ENCODE measurements at places on chromosomes 12 and 14. TPM values are rescaled to one million over a fixed set of nuclear protein-coding genes. Genes with fewer than 3 reads are reported as not detected.

DNA sequence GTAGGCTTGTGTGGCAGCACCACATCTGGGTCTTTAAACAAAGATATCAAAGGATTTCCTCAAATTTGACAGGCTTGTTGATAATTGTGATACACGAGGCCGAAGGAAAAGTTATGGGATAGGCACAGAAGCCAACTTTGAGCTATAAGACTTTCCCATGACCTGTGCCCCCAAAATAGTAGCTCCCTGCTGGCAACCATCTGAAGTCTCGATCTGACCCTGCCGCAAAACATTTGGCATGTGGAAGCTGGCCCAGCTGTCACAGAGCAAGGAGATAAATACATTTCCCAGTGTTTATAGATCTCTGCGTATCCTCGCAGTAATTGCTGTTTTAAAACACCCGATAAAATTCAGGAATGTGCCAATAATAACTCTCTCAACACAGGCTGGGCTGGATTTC lies 26.4 kb upstream of the RGS6 start:
- DNase-seq = no peak

DNA sequence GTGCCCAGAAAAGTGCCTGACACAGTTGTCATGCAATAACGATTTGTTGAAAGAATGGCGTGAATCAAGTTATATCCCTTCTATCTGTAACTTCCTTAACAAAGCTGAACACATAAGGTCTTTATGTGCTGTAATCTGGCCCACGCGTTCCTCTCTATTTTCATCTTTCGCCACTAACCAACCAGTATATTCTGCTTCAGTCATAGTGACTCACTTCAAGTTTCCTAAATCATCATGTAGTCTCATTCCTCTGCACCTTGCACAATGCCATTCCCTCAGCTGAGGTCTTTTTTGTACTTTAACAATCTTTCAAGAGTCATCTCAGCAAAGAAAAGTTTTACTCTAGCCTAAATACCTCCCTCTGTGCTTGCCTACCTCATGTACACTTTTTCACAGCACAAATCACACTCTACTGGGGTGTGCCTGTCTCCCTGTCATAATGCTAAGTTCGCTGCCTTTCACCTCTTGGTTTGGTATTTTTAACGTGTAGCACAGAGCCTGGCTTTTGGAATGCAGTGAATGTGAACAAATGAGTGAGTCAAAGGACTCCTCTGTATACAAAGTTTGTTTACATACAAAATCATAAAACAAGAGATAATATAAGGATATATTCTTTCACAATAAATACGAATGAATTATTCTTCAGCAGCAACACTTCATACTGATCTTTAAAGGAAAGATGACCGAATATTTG lies 2.9 kb upstream of the CMAS start:
- peak; percentile 63 for DNase-seq

DNA sequence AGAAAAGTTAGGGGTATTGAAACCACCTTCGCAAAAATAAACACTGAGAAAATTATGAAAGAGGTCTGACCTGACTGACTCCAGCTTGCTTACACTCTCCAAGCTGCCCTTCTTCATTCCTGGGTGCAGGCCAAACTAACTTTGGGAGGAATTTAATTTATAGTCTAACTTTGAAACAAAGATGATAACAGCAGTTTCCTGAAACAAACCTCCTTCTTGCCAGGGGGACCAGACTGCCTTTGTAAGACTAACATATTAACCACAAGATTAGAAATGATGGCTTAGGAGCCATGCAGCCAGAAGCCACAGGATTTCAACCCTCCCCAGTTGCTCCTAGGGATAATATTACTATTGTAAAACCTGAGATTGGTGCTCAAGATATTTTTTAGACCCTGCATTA lies 13.8 kb upstream of the EEA1 start:
- peak; percentile 90 for DNase-seq

DNA sequence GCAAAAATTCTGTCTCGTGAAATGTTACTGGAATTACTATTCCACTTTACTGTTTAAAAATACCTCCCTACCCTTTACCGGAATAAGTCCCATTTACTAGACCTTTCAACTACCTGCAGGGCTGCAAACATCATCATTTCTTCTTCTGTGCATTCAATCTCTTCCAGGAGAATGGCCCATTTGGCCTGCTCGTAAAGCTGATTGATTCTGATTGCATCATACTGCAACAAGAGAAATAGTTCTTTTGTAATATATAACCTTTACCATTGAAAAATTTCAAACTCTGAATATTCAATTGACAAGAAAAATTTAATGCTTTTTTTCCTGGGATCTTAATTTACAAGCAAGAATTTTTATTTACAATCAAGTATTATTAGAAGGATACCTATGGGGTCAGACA lies 72.4 kb downstream of the FERMT2 start:
- peak; percentile 60 for DNase-seq

DNA sequence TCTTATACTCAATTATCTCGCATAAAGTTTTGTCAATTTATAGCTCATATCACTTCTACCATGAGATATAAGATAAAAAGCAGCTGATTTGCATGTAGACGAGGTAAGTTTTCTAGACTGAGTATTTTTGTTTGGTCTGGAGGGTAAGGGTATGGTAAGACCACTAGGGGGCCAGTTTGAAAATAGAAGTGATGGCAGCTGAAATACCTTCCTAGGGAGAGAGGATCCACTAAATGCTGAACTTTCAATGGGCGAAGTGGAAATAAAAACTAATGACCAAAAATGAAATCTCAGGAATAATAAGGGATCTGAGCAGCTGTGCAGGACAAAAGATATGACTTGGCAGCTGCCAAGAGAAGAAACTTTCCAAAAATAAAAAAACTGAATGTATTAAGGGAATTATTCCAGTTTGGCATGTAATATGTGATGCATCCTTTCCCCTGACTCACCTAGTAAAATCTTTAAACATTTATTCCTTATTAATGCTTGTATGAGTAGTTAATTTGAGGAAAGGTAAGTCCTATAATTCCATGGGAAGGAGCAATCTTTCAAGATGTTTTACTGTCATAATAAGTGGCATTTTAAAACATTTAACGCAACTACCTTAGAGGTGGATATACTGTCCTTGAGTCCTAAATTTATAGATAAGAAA lies 754.5 kb downstream of the C12orf50 start:
- peak; percentile 47 for DNase-seq

DNA sequence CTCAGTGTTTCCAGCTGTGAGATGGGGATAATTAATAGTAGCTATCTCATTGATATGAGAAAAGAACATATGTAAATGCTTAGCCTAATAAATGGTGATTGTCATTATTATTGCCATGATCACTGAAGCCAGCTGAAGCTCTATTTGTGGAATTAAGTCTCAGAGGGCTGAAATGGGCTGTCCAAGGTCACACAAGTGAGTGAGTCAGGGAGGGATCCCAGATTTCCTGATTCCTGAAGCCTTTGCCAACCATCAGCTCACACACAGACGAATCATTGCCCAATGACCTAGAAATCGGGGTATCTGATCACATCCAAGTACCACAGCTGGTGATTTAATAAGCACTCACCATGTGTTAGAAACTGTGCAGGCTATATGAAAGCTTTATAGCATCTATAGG lies 21.6 kb upstream of the TMEM229B start:
- DNase-seq = peak; percentile 21

DNA sequence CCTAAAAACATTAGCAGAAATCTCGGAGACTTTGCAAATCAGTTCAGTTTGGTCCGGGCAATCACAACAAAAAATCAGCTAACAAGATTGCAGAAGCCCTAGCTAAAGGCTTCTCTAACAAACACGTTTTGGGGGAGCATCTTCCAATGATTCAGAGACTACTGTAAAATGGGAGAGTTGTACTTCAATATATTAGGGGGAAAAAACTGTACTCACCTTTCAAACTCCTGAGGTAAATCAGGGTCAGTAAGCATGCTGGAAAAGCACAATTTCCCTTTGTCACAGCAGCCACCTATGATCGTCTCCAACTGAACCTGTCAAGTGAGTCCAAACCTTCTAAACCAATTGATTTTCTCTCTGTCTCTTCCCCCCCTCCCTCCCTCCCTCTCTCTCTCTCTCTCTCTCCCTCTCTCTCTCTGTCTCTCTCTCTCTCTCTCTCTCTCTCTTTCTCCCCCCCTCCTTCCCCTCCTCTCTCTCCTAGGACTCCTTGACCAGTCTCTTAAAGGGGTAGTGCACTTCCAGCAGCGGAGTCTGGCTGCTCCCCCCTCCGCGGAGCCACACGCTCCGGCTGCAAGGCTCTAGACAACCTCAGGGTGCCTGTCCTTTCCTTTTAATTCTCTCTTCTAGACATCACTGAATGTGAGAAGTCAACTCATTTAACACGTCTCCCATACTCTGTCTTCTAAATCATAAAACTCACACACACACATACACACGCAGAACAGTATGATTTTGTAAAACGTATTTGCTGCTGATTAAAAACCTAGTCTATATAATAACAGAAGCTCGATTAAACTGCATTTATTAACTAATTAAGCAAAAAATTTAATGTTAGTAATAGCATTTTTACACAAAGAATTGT lies at the start of gene SOX5:
TSS of gene SOX5 (minus strand) at position 323 of the 862 bp plus-strand sequence. CDS start at position 254, 69 bp downstream.
- peak; percentile 83 for DNase-seq

DNA sequence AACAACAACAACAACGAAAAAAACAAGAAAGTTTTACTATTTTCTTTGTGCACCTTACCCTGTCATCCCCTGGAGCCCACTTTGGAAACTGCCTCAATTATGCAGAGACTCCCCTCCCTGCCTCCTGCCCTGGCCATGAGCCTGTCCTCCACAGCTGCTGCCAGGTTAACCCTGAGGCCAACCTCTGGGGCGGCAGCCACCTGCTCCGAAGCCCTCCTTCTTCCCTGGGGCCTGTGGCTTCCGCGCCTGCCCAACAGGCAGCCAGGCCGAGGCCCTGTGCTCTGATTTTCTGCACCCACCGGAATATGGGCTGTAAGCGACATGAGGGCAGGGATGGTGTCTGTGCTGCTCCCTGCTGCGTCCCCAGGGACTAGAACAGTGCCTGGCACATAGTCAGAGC lies 183.0 kb downstream of the CALM1 start:
- DNase-seq = no peak

GRCh38 chr12:57309420-57309819 lies 58.4 kb upstream of the STAC3 start:
- DNase-seq = peak; percentile 39

DNA sequence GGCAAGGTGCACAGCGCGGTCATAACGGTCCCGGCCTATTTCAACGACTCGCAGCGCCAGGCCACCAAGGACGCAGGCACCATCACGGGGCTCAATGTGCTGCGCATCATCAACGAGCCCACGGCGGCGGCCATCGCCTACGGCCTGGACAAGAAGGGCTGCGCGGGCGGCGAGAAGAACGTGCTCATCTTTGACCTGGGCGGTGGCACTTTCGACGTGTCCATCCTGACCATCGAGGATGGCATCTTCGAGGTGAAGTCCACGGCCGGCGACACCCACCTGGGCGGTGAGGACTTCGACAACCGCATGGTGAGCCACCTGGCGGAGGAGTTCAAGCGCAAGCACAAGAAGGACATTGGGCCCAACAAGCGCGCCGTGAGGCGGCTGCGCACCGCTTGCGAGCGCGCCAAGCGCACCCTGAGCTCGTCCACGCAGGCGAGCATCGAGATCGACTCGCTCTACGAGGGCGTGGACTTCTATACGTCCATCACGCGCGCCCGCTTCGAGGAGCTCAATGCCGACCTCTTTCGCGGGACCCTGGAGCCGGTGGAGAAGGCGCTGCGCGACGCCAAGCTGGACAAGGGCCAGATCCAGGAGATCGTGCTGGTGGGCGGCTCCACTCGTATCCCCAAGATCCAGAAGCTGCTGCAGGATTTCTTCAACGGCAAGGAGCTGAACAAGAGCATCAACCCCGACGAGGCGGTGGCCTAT lies 875 bp downstream of the HSPA2 start:
- DNase-seq = peak; percentile 18

GRCh38 chr12:110995016-110995415 lies 74.6 kb upstream of the MYL2 start:
- DNase-seq = no peak

- no peak for DNase-seq
Measured at GRCh38 chr14:93099196-93099595, 16.5 kb downstream of the ITPK1 start.

GRCh38 chr14:52076334-52076733 lies 7.5 kb upstream of the NID2 start:
- peak; percentile 68 for DNase-seq

GRCh38 chr12:120938496-120938895 lies 34.3 kb upstream of the SPPL3 start:
- DNase-seq = no peak

DNA sequence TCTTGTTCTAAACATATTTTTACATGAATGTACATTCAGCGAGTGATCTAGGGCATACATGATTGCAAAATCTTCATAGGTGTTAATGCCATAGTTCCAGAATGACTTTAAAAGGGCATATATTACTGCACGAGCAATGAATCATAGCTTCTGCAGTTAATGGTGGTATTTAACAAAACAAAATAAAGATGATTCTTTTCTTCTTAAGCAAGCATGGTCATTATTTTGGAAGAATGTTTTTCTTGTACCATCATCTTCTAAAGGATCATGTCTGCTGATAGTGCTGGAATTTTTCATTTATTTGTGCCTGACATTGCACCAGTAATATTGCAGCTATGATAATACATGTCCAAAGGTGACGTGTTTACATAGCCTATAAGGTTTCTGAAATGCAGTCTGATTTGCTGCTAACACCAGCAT lies 388.6 kb downstream of the CCDC91 start:
- peak; percentile 60 for DNase-seq

- peak; percentile 22 for DNase-seq
Measured at GRCh38 chr12:8817856-8818255, 4.6 kb upstream of the A2ML1 start.

Gene TSHR
- total RNA-seq = not detected

Gene PPP1R36
- total RNA-seq = 1.3 TPM

Gene ACTR6
- 16.5 TPM for total RNA-seq

Gene AMN
- under 0.01 TPM for total RNA-seq

Gene GALNT8
- under 0.01 TPM for total RNA-seq

Gene ADAM21
- 0.66 TPM for total RNA-seq

Gene DHH
- total RNA-seq = under 0.01 TPM

Gene FGD6
- total RNA-seq = 5.6 TPM

Gene RIPK3
- total RNA-seq = 0.33 TPM

Gene DCAF5
- total RNA-seq = 10.3 TPM

Gene ALG10B
- 1.8 TPM for total RNA-seq

Gene TMEM233
- under 0.01 TPM for total RNA-seq

Gene RND1
- under 0.01 TPM for total RNA-seq

Gene ACSM4
- total RNA-seq = not detected

Gene AKAP5
- total RNA-seq = 0.17 TPM

Gene IL31
- total RNA-seq = not detected

Measured in fibroblast of lung (primary cell).